ENCODE measurements at places on chromosomes 5 and 9.

DNA sequence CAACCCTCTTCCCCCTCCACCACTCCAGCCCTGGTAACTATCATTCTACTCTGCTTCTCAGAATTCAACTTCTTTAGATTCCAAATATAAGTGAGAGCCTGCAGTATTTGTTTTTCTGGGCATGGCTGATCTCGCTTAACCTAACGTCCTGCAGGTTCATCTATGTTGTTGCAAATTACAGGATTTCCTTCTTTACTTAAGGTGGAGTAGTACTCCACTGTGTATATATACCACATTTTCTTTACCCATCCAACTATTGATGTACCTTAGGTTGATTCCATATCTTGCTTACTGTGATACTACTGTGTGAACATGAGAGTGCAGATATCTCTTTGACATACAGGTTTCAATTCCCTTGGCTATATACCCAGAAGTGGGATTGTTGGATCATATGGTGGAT, 106.3 kb upstream of the ZNF366 start:
- DNase-seq = no peak

DNA sequence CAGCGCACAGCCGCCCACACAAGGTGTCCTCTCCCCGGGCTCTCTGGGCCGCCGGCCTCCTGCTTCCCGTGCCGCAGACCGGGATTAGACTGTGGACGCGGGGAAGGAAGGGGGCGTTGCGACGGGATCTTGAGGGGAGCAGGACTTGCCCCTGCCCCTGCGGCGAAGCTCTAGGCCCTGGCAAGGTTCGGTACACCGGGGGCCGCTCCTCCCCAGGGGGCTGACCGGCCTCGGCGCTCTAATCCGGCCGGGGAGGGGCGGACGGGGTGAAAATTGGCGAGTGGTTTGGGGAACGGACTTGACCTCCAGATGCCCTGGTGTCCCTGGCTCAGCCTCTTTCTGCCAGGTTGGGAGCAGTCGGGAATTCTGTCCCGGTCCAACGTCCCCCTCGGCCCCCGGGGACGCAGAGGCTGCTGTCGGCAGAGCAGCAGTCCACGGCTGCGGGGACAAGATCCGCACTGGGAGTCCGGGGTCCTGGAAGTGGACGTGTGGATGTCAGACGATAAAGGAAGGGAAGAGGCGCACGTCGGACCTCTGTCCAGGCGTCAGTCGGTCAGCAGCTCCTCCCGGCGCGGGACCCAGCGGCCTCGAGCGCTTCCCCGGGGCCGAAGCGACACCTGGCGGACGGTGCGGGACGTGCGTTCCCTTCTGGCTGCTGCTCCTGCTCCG, 1.9 kb upstream of the CNTFR start:
- peak; percentile 51 for DNase-seq

DNA sequence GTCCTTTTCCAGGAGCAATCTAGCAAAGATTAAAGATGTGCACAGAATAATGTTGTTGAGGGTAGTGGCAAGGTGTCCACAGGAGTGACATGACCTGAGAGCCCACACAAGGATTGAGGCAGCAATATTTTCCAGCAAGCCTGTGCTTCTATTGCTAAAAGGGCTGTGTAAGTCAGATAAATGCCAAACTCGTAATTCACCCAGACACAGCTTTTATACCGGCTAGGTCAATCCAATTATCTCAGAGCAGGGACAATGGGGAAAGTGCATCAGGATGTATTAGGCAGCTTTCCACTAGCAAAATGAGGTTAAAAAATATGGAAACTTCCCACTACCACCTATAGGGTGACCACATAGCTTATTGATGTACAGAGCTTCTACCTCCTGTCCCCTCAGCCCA, 34.8 kb upstream of the RAB3C start:
- DNase-seq = no peak

- DNase-seq = no peak
Measured at GRCh38 chr5:86833868-86834267, 216.1 kb downstream of the COX7C start.

DNA sequence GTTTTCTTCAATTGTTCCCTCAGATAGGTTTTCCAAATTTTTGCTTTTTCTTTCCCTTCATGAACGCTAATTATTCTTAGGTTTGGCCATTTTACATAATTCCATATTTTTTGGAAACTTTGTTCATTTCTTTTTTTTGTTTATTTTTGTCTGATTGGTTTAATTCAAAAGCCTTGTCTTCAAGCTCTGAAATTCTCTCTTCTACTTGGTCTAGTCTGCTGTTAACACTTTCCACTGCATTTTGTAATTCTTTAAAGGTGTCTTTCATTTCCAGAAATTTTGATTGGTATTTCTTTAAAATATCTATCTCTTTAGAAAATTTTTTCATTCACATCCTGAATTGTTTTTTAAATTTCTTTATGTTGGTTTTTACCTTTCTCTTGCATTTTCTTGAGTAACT, 63.9 kb upstream of the VLDLR start:
- no peak for DNase-seq

DNA sequence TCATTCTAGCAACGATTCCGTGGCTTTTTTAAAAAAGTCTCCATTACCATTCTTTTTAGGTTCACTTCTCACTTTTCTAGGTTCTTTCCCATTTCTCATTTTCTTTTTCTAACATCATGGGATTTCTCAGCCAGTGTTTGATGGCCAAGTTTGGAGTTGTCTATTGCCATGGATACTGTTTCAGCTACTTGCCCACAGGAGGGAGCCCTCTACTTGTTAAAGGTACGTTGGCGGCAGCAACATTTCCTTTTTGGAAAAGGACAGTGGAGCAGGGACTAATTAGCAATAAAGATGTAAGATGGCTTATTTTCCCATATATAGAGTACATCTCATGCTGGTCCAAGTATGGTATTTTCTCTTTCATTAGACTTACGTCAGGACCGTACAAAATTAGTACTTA, 2257.5 kb upstream of the C9orf72 start:
- no peak for DNase-seq

DNA sequence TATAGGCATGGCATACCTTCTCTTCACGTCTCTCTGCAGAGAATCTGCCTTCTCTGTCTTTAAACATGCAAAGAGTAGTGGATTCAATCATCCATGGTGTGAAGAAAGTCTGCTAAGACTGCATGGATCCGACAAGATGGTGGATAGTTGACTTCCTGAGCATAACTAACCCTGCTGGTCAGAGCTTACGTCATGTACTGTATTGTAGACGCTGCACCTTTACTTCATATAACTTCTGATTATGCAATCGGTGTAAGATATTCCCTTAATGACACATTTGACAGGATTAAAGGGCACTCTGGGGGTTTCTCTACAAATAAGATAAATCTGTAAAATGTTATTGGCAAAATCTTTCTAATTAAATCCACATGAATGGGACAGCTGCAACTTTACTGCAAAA, 240.3 kb upstream of the NREP start:
- no peak for DNase-seq

GRCh38 chr5:166795756-166796155, 1495.7 kb upstream of the WWC1 start:
- no peak for DNase-seq

- no peak for DNase-seq
Measured at GRCh38 chr5:107570805-107571531, 99.8 kb downstream of the EFNA5 start.

- no peak for DNase-seq
Measured at GRCh38 chr5:6291961-6292360, 86.4 kb downstream of the MED10 start.

- no peak for DNase-seq
Measured at GRCh38 chr9:99827244-99827643, 5.6 kb downstream of the NR4A3 start.
